ENCODE measurements at places on chromosomes 2 and 18.

DNA sequence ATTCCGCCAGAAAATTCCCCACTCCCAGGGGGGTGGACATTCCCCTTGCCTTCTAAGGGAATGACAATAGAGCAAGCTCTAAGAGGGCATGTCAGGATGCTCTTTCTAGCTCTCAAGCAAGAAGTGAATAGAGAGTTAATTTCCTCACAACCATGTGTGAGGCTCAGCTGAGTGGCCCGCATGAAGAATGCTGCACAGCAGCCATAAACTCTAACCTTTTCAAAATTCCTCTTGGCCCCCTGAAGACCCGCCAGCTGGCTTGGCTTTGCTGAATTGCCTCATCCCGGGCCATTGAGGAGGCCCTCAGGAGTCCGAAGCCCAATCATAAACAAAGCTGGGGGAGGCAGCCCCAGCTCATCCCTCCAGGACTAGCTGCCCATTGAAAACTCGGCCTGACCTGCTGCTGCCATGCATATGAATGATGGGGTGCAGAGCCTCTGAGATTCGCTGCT, 38.2 kb downstream of the NRP2 start:
- no peak for DNase-seq
- no peaks in the 10 kb centered on the region for H3K27me3 ChIP-seq
- H3K4me3 ChIP-seq = no peak overlapping the region
- no peaks in the 10 kb centered on the region for H3K4me1 ChIP-seq
- no peak overlapping the region for H3K27ac ChIP-seq

GRCh38 chr2:620471-621302, 56.5 kb downstream of the TMEM18 start:
- no peak overlapping the region for H3K27ac ChIP-seq
- H3K36me3 ChIP-seq = no peaks in the 10 kb centered on the region
- H3K4me3 ChIP-seq = no peak overlapping the region
- no peaks in the 10 kb centered on the region for H3K27me3 ChIP-seq

DNA sequence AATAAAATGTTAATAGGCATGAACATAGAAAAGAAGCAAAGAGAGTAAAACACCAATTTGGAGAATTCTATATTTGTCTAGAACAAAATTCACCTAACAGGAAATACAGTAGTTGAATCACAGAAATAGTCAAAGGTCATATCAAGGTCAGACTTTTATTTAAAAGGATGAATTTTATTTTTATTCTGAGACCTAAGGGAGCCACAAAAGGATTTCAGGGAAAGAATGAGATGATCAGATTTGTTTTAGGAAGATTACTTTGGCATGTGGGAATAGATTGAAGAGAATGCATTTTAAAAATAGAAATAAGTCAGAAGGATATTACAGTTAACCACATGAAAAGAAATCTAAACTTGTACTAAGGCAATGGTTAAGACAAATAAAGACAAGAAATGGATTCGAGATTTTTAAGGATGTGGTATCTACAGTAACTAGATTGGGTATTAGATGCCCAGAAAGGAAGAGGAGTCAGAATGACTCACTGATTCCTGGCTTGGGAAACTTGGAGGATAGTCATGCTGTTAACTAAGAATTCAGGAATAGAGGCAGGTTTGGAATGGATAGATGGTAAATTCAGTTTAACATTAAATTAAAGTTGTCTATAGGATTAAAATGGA, 56.0 kb downstream of the METTL4 start:
- no peaks in the 10 kb centered on the region for H3K27me3 ChIP-seq
- H3K4me3 ChIP-seq = no peak overlapping the region
- DNase-seq = no peak
- no peak overlapping the region for H3K27ac ChIP-seq
- H3K4me1 ChIP-seq = peaks cover 5% of the 10 kb centered on the region

DNA sequence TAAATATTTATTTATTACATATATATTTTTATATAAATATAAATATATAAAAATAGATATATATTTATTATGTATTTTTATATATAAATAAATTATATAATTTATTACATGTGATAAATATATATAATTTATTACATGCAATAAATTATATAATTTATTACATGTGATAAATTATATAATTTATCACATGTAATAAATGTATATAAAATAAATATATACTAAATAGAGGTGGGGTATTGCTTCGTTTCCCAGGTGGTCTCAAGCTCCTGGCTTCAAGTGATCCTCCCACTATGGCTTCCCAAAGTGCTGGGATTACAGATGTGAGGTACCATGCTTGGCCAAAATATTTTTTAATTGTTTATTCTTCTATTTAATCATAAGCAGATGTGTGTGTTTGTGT, 3.6 kb upstream of the G6PC2 start:
- no peak overlapping the region for H3K27ac ChIP-seq
- H3K36me3 ChIP-seq = no peaks in the 10 kb centered on the region
- no peaks in the 10 kb centered on the region for H3K4me1 ChIP-seq
- DNase-seq = no peak

GRCh38 chr18:811892-812375, at the start of gene YES1:
Gene YES1, minus strand, starts transcription at chr18:812242. Its CDS starts 55,415 bp downstream, at chr18:756827.
- peaks cover 44% of the 10 kb centered on the region for H3K4me1 ChIP-seq
- H3K36me3 ChIP-seq = no peaks in the 10 kb centered on the region
- peaks cover 4% of the 10 kb centered on the region for H3K27me3 ChIP-seq
- H3K4me3 ChIP-seq = peak within 1 kb of the TSS; percentile 92

DNA sequence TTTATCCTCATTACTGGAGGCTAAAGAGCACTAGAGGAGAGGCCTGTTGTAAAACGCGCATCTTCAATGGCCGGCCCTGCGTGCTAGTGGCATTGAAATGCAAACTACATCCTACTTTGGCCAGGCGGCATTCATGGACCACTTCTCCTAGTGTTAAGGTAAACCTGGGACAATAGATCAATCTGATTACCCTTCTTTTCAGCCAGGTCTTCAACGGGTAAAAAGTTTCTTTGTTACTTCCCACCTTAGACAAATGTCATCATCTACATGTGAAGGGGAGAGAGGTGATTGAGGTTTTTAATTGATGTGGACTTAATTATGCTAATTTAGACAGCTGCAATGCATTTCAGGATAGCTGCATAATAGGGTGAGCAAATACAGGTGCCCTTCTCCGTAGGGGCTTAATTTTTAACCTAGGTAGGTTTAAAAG, 628.0 kb downstream of the ZEB2 start:
- H3K4me3 ChIP-seq = no peak overlapping the region
- no peaks in the 10 kb centered on the region for H3K36me3 ChIP-seq
- H3K4me1 ChIP-seq = no peaks in the 10 kb centered on the region

DNA sequence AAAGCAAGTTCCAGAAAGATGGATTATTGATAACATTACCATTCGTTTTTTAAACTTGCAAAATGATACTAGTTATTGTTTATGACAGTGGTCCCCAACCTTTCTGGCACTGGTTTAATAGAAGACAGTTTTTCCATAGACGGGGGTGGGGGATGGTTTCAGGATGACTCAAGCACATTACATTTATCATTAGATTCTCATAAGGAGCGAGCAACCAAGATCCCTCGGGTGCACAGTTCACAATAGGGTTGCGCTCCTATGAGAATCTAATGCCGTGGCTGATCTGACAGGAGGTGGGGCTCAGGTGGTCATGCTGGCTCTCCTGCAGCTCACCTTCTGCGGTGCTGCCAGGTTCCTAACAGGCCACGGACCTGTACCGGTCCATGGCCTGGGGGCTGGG, 86.2 kb downstream of the BCL2 start:
- peak overlapping the region; percentile 38 for H3K27ac ChIP-seq
- no peak overlapping the region for H3K4me3 ChIP-seq
- peaks cover 3% of the 10 kb centered on the region for H3K36me3 ChIP-seq

- H3K27me3 ChIP-seq = no peaks in the 10 kb centered on the region
- H3K4me3 ChIP-seq = no peak overlapping the region
- H3K4me1 ChIP-seq = no peaks in the 10 kb centered on the region
- H3K27ac ChIP-seq = no peak overlapping the region
- DNase-seq = no peak
These were observed 45.2 kb downstream of the TMEM131 start for GRCh38 chr2:97950329-97951154.

DNA sequence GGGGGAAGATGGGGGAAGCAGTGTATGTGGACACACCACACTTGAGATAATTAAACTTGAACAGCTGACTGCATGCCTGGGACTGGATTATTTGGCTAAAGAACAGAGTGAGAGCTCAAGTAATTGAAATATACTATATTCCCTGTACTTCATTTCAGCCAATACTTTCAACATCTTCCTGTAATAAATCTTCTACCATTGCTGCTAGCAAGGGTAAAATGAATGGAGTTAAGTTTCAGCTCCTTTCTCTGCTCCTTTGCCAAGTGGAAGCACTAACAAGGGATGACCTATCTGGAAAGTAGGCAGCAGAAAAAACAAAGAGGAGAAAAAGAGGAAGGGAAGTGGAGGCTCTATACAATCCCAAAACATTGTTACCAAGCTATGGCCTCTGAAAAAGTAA, 50.9 kb downstream of the MMADHC start:
- no peaks in the 10 kb centered on the region for H3K4me1 ChIP-seq
- no peak for DNase-seq
- no peak overlapping the region for H3K4me3 ChIP-seq
- no peak overlapping the region for H3K27ac ChIP-seq
- H3K27me3 ChIP-seq = no peaks in the 10 kb centered on the region
- H3K36me3 ChIP-seq = no peaks in the 10 kb centered on the region

- no peaks in the 10 kb centered on the region for H3K36me3 ChIP-seq
- no peaks in the 10 kb centered on the region for H3K4me1 ChIP-seq
- no peak for DNase-seq
- no peaks in the 10 kb centered on the region for H3K27me3 ChIP-seq
- no peak overlapping the region for H3K4me3 ChIP-seq
These were observed 24.7 kb downstream of the CYP27C1 start for GRCh38 chr2:127195140-127196074.

- H3K27me3 ChIP-seq = peaks cover 23% of the 10 kb centered on the region
- H3K4me1 ChIP-seq = peaks cover 11% of the 10 kb centered on the region
- no peaks in the 10 kb centered on the region for H3K36me3 ChIP-seq
- no peak within 1 kb of the TSS for H3K27ac ChIP-seq
- peak within 1 kb of the TSS; percentile 59 for H3K4me3 ChIP-seq
These were observed at the start of gene FOXI3 for GRCh38 chr2:88452565-88452905. Gene FOXI3, minus strand, starts transcription at chr2:88452693. Its CDS starts 158 bp downstream, at chr2:88452535.

Measured in T-cell (primary cell).